Amniotic stem cell (primary cell): ENCODE measurements at places on chromosomes 1 and 21.
A peak's percentile ranks its signal among the peaks of the same experiment; 100 is the strongest.

- DNase-seq: no peak
Observed at GRCh38 chr1:171107969-171108368, 17.3 kb downstream of the FMO3 start.

- DNase-seq: no peak
Observed at GRCh38 chr1:119081267-119081666, 59.2 kb downstream of the WARS2 start.

DNA sequence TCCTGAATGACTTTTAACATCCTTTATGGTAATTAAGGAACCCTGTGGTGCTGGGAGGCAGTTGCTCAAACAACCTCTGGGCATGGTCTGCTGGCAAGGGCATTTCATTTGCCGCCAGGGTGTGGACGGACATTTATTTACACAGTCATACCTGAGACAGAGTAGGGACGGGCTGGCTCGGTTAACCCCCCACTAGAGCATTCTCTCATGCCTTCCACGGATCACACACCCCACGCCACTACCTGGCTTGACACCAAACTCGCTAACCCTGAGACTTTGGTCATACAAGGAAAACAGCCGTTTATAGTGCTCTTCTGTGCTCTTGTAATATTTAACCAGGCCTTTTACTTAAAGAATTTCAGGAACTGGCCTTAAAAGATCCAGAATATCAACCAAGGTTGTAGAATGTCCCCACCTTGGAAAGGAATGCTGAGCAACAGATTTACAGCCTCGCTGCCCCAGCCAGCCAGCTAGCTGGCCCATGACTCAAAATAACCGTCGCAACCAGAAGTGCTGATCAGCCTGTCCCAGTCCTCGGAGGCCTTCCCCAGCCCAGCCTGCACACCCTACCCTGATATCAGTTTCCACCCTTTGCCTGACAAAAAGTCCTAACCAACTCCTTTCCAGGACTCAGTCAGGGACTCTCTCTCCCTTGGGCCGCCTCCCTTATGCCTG is 6.5 kb upstream of the PDXK start:
- no peak for DNase-seq

DNA sequence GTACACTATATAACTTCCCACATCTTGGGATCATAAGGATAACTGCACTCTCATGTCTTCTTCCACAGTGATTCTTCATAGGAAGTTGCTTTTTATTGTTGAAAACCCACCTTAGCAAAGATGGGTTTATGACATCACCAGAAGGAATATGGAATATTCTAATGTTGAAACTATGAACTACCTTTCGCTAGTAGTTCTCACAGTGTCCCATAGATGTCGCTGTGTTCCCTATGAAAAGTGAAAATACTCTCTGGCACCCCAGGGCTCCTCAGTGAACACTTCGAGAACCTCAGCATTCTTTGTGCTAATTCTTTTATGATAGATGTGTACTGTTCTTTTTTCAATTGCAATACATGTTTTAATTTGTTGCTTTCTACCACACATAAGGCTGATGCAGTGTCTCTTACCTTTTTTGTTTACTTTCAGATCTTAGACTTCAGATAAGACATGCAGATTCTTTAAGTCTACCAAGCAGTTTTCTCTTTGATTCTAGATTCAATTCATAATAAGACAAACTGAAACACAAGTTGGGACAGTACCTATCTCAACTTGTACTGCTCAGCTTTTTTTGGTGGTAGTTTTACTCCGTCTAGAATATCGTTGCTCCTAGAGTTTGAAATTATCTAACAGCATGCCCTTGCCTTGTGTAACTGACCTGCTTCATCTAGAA is 90.8 kb downstream of the GTF2B start:
- no peak for DNase-seq

DNA sequence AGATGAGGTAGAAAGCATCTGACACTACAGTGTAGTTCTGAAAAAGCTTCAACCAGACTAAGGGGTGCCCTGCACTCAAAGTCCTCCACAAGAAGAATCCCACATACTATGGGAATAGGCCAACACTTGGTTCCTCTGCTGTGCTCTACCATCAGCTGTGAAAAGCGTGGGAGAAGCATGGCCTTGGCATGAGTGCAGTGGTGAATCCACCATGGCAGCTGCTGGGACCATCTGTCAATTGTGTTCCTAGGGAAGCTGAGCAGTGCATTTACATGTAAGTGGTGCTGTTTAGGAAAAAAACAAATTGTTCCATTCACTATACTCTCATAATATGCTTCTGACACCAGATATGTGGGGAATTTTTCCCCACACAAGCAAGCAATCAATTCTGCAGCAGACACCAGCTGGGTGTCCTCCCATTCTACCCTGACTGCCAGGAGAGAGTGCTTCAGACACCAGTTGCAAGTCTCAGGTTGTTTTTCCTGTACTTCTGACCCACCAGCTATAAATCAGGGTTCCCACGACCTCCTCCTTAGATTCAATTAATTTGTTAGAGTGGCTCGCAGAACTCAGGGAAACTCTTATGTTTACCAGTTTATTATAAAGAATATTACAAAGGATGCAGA is 230.8 kb upstream of the CHRM3 start:
- no peak for DNase-seq

GRCh38 chr1:221294242-221294641 is 415.0 kb downstream of the HLX start:
- no peak for DNase-seq

DNA sequence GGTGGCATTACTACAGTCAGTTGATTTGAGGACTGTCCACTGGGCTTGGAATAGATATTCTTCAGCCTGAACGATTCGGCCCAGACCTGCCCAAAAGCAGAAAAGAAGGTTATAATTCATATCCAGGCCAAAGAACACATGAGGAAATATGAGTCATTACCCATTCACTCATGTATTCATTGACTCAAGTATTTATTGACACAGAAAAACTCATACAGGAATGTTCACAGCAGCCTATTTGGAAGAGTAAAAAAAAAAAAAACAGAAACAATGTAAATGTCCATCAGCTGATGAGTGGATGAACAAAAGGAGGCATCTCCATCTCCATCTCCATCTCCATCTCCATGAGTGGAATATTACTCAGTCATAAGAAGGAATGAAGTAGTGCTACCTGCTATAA is 15.9 kb downstream of the ZMYND12 start:
- DNase-seq: no peak

DNA sequence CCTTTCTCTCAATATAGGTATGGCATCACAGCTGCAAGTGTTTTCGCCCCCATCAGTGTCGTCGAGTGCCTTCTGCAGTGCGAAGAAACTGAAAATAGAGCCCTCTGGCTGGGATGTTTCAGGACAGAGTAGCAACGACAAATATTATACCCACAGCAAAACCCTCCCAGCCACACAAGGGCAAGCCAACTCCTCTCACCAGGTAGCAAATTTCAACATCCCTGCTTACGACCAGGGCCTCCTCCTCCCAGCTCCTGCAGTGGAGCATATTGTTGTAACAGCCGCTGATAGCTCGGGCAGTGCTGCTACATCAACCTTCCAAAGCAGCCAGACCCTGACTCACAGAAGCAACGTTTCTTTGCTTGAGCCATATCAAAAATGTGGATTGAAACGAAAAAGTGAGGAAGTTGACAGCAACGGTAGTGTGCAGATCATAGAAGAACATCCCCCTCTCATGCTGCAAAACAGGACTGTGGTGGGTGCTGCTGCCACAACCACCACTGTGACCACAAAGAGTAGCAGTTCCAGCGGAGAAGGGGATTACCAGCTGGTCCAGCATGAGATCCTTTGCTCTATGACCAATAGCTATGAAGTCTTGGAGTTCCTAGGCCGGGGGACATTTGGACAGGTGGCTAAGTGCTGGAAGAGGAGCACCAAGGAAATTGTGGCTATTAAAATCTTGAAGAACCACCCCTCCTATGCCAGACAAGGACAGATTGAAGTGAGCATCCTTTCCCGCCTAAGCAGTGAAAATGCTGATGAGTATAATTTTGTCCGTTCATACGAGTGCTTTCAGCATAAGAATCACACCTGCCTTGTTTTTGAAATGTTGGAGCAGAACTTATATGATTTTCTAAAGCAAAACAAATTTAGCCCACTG is 11.5 kb downstream of the HIPK1 start:
- DNase-seq: no peak

DNA sequence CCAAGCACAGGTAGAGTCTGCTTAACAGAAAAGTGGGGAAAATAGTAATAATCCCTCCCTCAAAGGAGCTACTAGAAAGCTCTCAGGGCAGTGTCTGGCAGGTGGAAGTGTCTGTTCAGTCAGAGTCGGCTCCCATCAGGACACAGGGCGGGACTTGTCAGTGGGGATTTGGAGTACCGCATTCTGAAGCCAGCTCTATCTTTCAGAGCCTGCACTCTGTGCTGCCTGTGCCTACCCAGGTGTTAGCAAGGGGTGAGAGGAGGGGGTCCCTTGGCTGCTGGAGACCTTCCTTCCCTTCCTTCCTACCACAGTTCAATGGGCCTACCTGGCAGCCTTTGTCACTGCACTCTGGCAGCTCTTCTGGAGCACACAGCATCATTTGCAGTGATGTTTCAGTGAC is 615.5 kb downstream of the AJAP1 start:
- DNase-seq: no peak

- no peak for DNase-seq
Observed at GRCh38 chr1:92927870-92928269, 33.4 kb downstream of the DIPK1A start.

- no peak for DNase-seq
Observed at GRCh38 chr1:200837931-200838571, 34.7 kb upstream of the GPR25 start.

- no peak for DNase-seq
Observed at GRCh38 chr1:46801323-46802055, 2.6 kb downstream of the CYP4B1 start.

- no peak for DNase-seq
Observed at GRCh38 chr1:7109901-7110300, 324.6 kb downstream of the CAMTA1 start.

GRCh38 chr1:29860681-29861080 is 624.4 kb downstream of the PTPRU start:
- no peak for DNase-seq

GRCh38 chr1:160864173-160864572 is 1.5 kb upstream of the CD244 start:
- DNase-seq: no peak

GRCh38 chr1:241351841-241352240 is 5.2 kb downstream of the RGS7 start:
- no peak for DNase-seq

DNA sequence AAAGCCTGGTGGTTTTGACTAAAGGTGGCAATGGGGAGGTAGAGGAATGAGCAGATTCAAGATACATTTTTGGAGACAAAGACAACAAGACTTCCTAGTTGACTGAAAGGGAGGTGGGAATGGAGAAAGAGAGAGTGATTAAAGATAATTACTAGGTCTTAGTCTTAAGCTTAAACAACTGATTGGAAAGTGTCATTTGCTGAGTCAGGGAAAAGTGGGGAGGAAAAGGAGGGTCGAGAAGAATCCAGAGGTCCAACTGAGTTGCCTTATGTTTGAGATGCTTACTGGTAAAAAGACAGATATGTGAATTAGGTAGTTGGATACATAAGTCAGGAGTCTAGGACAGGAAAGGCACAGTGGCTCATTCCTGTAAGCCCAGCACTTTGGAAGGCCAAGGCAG is 179.3 kb downstream of the RGS7 start:
- DNase-seq: no peak

DNA sequence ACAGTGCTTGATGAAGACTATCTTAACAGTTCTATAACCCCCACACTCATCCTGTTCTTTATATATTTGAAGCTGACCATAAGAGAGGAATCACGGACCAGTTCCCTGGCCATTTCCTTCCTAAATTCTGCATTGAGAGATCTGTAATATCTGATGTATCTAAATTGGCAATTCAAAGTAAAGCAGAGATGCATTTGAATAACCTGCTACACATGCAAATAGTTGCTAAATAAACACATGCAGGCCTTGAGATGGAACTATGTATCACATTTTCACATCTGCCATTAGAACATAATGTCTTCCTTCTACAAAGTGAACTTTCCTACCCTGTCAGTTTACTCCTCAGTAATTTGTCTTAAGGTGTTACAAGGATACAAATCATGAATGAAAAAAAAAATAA is 20.4 kb upstream of the PGBD2 start:
- DNase-seq: no peak

DNA sequence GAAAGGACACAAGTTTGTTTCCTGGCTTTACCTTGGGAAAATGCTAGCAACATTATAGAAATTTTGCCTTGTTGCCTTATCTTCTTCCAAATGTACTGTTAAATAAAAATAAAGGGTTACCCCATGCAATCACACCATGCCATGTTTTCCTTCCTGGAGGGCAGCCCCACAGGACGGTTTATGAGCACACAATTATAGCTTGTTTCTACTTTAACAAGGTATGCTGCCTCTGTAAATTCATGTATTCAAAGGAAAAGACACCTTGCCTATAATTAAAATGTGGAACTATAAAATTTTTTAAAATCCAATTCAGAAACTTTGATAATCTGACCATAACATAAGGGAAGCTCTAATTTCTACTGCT is 63.4 kb downstream of the CAPN2 start:
- DNase-seq: no peak

- no peak for DNase-seq
Observed at GRCh38 chr1:200628223-200628881, 7.8 kb upstream of the KIF14 start.

- DNase-seq: peak; percentile 26
Observed at GRCh38 chr1:9235096-9235459, 504 bp downstream of the H6PD start.

- DNase-seq: no peak
Observed at GRCh38 chr1:214859647-214860046, 222.9 kb upstream of the KCNK2 start.

DNA sequence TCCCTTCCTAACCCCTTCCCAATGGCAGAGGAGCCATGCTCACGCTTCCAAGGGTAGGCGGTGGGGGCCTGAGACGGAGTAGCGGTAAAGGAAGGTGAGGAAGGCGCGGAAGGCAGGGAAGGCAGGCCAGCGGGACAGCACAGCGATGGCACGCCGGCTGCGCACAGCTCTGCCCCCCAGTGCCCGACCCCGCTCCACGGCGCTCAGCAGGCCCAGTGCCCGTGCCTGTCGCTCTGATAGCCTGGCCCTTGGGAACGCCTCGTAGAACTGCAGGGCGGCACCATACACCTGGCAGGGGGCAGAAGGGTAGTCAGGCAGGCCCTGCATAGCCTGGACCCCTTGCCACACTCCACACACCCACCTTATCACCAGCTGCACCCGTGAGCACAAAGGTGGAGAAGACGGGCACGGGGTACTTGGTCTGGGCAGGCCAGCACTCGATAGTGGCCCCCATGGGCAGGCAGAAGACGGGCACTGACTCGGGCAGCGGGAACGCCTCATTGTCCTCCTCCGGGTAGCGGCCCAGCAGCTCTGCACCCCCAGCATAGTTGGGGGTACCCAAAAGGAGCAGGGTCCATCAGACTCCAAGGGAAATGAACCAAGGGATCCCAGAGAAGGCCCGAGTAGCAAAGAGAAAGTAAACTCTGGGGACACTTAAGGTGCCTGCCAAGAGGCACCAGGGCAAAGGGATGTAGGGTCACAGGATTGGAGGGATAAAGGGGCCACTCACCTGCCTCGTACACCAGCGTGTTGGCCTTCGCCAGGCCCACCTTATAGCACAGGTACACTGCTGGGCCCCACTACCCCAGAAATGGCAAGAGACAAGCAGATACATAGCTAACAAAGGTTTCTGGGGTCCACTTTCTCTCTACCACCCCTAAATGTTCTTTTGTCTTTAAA is 4.4 kb downstream of the DENND4B start:
- DNase-seq: no peak
